ENCODE measurements at places on chromosomes 13 and 19.
A peak's percentile ranks its signal among the peaks of the same experiment; 100 is the strongest.

DNA sequence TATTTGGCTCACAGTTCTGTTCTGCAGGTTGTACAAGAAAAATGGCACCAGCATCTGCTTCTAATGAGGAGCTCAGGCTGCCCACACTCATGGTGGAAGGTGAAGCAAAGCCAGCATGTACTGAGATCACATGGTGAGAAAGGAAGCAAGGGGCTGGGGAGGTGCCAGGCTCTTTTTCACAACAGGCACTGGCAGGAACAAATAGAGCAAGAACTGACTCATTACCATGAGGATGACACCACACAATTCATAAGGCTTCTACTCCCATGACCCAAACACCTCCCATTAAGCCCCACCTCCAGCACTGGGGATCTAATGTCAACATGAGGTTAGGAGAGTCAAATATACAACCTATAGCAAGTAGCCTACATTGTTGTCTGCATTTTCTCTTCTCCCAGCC, 522.6 kb downstream of the RFC3 start:
- DNase-seq = no peak

DNA sequence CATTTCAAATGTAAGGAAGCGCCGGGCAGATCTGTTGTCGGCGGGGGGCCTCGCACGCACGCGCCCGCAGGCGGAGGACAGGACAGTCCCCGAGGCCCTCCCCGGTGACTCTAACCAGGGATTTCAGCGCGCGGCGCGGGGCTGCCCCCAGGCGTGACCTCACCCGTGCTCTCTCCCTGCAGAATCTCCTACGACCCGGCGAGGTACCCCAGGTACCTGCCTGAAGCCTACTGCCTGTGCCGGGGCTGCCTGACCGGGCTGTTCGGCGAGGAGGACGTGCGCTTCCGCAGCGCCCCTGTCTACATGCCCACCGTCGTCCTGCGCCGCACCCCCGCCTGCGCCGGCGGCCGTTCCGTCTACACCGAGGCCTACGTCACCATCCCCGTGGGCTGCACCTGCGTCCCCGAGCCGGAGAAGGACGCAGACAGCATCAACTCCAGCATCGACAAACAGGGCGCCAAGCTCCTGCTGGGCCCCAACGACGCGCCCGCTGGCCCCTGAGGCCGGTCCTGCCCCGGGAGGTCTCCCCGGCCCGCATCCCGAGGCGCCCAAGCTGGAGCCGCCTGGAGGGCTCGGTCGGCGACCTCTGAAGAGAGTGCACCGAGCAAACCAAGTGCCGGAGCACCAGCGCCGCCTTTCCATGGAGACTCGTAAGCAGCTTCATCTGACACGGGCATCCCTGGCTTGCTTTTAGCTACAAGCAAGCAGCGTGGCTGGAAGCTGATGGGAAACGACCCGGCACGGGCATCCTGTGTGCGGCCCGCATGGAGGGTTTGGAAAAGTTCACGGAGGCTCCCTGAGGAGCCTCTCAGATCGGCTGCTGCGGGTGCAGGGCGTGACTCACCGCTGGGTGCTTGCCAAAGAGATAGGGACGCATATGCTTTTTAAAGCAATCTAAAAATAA, 18.2 kb downstream of the IL17D start:
- DNase-seq = no peak

DNA sequence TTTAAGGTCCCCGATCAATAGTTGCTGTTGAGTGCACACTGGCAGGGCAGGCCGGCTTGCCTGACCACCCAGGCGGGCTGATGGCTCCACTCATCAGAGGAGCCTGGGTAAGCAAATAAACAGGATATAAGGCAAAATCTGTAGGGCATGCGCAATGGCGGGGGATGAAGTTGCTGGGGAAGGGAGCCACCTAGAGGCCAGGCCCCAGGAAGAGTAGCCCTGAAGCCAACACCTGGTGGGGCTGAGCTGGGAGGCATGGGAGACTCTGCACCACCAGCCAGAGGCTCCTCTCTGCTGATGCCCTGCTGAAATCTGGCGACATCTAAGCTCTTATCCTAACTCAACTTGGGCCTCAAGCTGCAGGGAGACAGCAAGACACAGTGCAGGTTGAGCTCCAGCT, 324.3 kb downstream of the ZNF536 start:
- DNase-seq = no peak

DNA sequence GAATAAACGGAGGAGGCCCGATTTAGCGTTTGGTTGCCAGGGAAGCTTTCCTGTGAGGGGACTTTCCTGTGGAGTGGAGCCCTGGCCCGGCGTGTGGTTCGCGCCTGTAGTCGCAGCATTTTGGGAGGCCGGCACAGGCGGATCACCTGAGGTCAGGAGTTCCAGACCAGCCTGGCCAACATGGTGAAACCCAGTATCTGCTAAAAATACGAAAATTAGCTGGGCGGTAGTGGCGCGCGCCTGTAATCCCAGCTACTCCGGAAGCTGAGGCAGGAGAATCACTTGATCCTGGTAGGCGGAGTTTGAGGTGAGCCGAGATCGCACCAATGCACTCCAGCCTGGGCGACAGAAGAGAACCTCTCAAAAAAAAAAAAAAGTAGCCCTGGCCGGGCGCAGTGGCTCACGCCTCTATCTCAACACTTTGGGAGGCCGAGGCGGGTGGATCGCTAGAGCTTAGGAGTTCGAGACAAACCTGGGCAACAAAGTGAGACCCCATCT, 6.9 kb downstream of the KANK3 start:
- DNase-seq = no peak

GRCh38 chr13:51645154-51645650, 60.9 kb downstream of the WDFY2 start:
- DNase-seq = peak; percentile 72

- DNase-seq = no peak
These were observed 13.2 kb downstream of the LCP1 start for GRCh38 chr13:46168783-46169182.

- no peak for DNase-seq
These were observed 101.5 kb downstream of the ZNF557 start for GRCh38 chr19:7170983-7171382.

GRCh38 chr13:39631307-39631706, 24.2 kb upstream of the COG6 start:
- DNase-seq = no peak

DNA sequence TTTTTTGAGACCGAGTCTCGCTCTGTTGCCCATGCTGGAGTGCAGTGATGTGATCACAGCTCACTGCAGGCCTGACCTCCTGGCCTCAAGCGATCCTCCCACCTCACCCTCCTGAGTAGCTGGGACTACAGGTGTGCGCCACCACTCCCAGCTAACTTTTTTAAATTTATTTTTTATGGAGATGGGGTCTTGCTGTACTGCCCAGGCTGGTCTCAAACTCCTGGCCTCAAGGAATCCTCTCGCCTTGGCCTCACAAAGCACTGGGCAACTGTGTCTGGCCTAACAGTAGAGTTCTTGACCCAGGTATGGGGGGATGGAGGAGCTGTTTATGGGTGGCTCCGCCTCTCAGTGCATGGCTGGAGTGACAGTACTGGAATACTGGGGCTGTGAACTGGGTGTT, 59.6 kb downstream of the SMARCA4 start:
- no peak for DNase-seq

- DNase-seq = no peak
These were observed 24.2 kb downstream of the NEK5 start for GRCh38 chr13:52104624-52105023.

GRCh38 chr13:48976576-48977285, 1.0 kb downstream of the FNDC3A start:
- DNase-seq = peak; percentile 70

GRCh38 chr19:18202778-18203407, 949 bp downstream of the RAB3A start:
- no peak for DNase-seq

DNA sequence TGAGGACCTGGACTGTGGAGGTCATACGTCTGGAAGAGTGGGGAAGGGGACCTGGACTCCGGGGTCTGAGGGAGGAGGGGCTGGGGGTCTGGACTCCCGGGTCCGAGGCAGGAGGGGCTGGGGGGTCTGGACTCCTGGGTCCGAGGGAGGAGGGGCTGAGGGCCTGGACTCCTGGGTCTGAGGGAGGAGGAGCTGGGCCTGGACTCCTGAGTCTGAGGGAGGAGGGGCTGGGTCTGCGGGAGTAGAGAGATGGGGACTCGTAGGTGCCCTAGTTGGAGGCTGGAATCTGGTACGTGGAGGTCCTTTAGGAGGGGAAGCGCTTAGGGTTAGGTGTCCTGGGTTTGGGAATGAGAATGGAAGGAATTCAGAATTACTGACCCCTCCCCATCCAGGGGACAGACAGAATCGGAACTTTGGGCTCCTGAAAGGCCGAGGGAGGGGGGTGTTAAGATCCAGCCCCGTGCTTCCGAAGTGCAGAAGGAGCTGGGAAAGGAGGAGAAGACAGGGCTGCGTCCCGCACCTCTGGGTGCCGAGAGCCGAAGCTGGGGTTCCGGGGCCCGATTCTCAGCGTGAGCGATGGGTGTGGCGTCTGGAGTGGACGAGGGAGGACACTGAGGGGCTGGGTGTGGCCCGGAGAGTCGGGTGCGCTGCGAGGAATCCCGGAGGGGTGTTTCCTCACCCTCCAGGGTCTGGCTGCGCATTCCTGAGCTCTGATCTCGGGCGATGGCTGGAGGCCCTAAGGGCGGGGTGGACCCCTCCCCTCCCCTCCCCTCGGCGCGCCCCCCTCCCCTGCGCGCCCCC, 608 bp downstream of the MYADM start:
- DNase-seq = peak; percentile 66

DNA sequence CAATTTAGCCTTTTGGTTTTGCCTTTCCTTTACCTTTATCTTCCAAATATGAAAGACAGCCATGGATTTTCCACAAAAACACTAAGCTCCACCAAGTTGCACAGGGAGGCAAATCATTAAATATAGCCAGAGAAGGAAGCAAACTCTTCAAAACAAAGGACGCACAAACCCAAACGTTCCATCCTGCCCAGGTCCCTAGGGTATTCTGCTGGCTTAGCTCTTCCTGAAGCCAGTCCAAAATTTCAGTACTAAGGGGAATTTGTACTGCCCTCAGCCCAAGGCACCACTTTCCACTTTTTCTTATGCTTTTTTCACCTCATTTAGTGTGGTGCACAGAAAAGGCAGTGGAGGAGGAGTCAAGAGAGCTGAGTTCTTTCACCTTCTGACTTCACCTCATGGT, 169.9 kb downstream of the FLT1 start:
- DNase-seq = no peak

GRCh38 chr13:90445179-90445578, 902.3 kb upstream of the MIR17HG start:
- DNase-seq = no peak

- no peak for DNase-seq
These were observed at the start of gene MTUS2 for GRCh38 chr13:28820099-28821051. Gene MTUS2, plus strand, starts transcription at chr13:28820339.

GRCh38 chr13:23928985-23929384, 31.7 kb upstream of the C1QTNF9B start:
- DNase-seq = no peak

DNA sequence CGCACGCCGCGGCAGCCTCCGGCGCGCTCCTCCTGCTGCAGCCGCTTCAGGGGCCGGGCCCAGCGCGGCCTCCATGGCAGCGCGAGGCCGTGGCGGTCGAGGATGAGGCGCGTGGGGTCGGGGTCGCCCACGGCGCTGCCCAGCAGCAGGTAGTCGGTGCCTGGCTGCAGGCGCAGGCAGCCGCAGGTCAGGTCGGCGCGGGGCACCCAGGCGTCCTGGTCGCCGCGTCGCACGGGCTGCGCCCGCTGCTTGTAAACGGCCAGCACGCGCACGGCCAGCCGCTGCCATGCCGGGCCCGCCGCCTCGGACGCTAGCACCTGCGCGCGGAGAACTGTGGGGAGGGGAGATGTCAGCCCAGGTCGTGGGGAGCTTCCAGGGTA, 11.1 kb downstream of the NTN5 start:
- DNase-seq = no peak

- no peak for DNase-seq
These were observed 113.0 kb downstream of the TEX26 start for GRCh38 chr13:31045286-31046081.

DNA sequence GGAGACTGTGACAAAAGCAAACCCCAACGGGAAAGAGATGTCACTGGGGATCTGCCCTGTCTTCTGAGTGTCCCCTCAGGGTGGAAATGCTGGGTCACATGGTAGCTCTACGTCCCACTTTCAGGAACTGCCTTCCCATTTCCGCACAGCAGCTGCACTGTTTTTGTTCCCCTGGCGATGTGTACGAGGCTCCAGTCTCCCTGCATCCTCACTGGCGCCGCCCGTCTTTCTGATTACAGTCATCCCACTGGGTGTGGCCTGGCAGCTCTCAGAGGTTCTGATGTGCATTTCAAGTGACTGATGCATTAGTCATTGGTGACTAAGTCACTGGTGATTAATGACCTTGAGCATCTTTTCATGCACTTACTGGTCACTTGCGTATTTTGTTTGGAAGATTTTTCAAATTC, 21.2 kb downstream of the PCID2 start:
- no peak for DNase-seq

DNA sequence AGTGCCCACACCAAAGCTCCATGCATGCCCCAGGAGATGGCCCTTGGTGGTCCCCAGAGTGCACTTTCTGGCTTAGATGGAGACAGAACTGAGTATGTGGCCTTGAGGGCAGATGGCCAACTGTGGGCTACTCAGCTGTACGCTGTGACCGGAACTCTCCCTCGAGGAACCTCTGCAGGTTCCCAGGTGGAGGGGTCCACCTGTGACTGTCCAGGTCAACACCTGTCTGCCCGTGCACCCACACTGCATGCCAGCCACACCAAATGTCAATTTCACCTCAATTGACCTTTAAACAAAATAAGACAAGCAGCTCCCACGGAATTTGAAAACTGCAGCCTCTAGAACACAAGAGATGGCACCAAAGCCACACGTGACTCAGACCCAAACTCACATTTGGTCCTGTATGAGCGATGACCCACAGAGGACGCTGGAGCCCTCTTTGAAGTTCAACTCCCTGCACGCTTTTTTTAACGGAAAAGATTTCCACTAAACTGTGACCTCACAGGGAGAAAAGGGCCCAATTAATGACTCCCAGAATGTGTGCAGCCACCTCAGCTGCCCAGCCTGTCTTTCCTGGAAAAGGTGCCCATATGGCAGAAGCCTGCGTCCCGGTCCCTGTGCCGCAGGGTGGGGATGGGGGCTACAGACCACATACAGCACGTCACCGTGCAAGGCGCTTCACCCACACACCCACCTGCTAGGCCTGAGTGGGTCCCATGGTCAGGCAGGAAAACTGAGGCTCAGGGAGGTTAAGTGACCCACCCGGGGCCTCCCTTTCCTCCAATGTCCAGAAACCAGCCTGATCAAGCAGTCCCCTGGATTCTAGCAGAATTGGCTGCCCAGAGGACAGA, 47.7 kb downstream of the KLF2 start:
- no peak for DNase-seq
